T-cell (primary cell): ENCODE measurements at places on chromosomes 2 and 18.
A peak's percentile ranks its signal among the peaks of the same experiment; 100 is the strongest.

GRCh38 chr2:237045449-237045848, 40.2 kb upstream of the COPS8 start:
- no peak for DNase-seq

DNA sequence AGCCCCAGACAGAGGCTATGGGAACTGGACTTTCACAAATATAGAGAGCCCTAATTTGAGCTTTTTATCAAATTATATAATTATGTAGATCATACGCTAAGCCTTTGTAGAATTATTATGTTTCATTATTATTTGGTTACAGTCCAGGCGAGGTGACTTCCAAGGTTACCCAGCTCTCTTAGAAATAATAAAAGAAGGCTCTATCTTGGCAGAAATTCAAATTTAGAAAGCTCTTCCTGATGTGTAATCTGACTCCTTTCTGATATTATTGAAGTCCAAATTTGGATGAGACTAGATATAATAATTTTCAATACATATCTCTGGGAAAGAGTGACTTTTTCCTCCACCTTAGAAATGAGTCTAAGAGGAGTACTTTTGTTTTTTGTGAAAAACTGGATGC, 4.8 kb upstream of the SLC38A11 start:
- DNase-seq, result no peak

DNA sequence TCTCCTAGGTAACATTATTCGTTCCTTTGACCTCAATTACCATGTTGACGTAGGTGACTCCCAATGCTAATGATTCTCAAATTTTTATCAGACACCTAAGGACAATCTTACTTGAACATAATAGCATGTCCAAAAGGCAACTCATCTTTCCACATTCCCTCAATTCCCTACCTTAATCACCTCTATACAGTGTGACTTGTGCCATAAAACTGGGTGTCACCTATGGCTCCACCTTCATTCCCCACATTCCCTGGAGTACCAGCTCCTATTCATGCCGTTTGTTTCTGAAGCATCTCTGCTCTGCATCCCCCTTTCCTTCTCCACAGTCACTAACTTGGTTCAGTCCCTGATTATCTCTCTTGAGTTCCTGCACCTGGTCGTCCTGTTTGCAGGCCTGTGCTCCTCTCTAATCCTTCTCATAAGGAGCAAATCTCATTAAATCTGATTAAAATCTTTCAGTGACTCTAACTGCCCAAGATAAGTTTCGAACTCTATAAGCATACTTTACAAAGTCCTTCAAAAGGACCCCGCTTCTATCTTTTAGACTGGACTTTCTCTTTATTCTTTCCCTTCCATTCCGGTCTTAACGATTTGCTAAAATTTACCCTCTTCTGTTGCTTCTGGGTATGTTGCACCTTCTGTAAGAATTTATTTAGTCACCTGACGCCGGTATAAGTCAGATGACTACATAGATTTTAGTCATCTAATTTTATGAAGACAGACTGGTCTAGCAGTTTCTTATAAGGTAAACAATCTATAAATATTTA, 128.7 kb downstream of the OSBPL1A start:
- DNase-seq, result no peak

DNA sequence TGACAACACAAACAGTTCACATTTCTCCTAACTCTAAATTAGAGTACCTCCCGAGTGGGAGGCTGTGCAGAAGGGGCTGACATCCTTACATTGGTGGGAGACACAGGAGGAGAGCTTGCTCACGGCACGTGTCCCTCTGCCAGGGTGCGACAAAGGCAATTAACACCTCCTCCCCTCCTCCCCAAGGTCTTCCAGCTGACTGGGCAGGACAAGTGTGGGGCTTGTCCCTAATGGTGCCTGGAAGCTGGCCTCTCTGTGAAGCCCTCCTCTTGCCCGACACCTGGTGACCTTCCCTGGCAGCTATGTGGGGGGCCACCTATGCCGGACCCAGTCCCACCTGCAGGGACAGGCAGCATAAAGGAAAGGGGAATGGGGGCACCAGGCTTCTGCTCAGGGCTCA, 57.0 kb downstream of the FAM168B start:
- no peak for DNase-seq

GRCh38 chr2:102240640-102241370, 54.0 kb downstream of the IL1RL2 start:
- DNase-seq, result peak; percentile 84

DNA sequence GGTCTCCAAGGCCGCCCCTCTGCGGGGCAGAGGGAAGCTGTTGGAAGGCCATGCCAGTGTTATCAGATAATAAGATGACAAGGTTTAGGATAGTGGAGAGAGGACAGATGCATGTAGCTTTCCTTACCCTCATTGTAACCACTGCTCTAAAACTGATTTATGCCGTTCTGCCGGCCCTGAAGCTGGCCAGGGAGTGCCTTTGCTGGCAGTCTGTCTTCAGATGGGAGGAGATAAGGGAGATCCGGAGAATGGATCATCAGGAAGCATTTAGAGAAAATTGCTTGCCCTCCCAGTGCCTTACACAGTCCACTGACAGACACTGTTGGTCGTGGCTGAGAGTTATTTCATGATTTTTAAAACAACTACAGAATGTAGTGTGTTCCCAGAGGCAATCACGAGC, 35.4 kb upstream of the MYO3B start:
- no peak for DNase-seq

DNA sequence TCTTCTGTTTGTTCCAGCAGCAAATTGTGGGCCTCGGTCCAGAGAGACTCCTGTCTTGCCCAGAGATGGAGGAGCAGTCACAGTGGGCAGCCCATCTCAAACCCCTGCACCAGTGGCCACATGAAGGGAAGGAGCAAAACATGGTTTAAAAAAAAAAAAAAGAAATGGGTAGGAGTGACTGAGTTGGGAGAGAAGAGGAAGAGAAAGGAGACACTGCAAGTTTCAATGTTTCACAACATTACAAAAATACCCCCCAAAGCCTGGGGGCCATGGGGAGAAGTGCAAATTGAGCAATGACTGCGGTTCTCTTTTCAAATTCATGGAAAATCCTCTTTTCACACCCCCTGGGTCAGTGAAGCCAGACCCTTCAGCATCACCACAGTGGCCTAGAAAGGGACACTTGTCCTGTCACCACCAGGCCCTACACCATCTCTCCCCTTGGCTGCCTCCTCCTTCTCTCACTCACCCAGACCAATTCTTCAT, 117.1 kb downstream of the ZFP36L2 start:
- DNase-seq, result no peak

GRCh38 chr2:205628422-205628821, 53.9 kb upstream of the NRP2 start:
- DNase-seq, result no peak

DNA sequence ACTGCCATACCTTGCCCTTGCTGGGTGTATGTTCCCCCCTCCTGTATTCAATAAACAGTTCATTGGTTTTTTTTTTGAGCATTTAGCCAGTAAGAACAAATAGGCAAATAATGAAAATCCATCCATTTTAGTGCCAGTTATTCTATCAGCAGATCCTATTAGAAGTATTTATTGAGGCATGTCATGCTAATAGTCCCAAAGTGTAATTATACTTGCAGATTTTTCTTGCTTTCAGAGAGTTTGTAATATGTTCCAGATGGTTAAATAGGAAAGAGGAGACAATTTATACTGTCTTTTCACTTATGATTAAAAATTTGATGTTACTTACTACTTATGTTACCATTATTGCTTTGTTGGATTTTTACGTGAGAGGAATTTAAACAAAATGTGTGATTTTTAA, 127.6 kb downstream of the NCOA1 start:
- DNase-seq, result no peak
